Activated T-cell treated with anti-CD3 and anti-CD28 coated beads for 4 hours (primary cell): ENCODE measurements at places on chromosomes 6 and 20.

GRCh38 chr6:143536461-143536865 is 24.9 kb upstream of the FUCA2 start:
- no peak for DNase-seq

- DNase-seq = no peak
Measured at GRCh38 chr6:154359161-154359574, 2.6 kb upstream of the IPCEF1 start.

DNA sequence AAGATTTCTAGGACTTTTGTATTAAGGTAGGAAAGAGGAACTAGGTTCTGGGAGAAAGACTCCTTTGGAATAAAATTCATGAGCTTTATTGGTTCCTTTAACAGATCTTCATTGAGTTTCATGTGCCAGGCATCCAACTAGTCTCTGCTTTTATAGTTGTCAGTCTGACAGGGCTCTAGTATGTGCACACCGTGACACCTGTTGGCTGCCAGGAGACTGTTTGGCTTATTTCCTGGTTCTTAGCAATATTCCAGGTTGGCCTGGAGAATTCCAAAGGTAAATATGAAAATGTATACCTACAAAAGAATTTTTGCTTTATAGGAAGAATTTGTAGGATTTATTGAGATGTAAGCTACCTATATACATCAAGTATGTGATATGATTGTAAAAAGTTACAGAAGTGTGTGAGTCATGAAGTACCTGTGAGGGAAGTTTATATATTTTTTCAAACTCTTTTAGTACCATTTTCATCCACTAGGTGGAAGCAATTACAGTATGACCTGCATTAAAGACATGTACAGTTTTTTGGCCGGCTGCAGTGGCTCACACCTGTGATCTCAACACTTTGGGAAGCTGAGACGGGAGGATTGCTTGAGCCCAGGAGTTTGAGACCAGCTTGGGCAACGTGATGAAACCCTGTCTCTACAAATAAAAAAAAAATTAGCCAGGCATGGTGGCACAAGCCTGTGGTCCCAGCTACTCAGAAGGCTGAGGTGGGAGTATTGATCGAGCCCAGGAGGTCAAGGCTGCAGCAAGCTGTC is 35.2 kb downstream of the NDUFAF5 start:
- no peak for DNase-seq

GRCh38 chr6:88157106-88157505 is 9.0 kb downstream of the CNR1 start:
- no peak for DNase-seq

DNA sequence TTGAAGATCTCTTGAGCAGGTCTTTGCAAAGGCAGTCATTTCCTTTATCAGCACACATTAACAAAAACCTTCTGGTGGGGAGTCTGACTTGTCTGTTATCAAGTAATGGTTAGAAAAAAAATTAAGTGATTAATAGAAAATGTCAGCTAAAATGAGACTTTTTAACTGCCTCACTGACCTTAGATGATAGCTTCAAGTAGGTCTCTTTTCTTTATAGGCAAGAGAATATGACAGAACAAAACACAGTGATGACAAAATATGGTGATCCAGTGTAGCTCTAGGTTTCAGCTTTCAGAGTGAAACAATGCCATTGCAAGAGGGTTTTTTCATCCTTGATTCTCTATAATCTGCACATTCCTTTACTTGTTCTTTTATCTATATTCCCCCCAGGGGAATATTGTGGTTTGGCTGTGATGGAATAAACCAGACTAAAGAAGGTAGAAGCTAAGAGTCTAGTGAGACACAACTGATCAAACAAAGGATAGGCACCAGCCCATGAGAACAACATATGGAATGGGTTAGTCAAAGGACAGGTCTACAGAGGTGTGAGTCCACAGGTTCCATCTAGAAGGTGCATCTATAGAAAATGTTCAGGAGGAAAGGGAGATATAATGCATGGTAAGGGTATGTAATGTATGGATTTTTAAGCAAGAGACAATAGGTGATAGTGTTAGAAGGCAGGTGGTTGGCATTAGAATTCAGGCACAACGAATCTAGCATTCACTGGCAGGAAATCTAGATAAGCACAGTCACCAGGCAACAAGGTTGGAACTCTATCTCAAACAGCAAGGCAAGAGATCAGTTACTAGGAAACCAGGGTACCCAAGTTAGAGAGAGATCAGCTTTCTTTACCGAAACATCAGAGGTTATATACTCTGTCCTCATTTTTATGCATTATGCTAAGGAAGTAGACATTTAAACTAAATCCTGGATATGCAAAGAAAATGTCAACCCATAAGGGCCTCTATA is 228.9 kb upstream of the SMLR1 start:
- no peak for DNase-seq

GRCh38 chr6:56758120-56758519 is 115.4 kb upstream of the DST start:
- DNase-seq = no peak

DNA sequence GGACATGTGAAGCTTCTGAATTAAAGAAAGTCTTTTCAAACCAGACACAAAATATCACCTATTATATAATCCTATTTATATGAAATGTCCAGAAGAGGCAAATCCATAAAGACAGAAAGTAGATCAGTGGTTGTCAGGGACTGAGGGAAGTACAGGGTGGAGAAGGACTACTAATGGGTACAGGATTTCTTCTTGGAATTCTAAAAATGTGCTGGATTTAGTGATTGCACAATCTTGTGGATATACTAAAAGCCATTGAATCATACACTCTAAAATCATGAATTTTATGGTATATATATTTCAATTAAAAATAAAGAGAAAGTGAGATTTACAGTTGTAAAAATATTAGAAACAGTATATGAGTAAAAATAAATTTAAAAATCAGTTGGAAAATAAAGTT is 18.7 kb upstream of the MC3R start:
- no peak for DNase-seq

GRCh38 chr6:142932889-142933288 is 12.1 kb downstream of the HIVEP2 start:
- DNase-seq = no peak

- DNase-seq = no peak
Measured at GRCh38 chr6:119423996-119424395, 74.4 kb upstream of the MAN1A1 start.

DNA sequence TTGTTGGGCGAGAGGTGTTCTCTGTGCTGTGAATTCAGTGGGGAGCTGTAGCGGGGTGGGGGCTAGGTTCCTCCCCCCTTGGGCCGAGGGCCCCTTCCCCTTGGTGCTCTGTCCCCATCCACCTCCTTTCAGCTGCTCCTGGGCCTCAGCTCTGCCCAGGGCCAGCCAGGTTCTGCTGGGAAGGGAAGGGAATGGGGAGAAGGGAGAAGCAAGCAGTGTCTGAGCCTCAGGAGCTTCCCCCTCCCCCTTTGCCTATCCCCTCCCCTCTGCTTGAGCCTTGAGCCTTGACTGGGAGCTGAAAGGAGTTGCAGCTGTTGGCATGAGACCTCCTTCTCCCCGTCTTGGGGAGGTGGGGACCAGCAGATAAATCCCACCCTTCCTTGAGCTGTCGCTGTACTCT is 576 bp upstream of the RRP36 start:
- DNase-seq = no peak

GRCh38 chr6:131049608-131050007 is 13.4 kb downstream of the EPB41L2 start:
- no peak for DNase-seq
